Activated CD4-positive, alpha-beta T cell treated with anti-CD3 and anti-CD28 coated beads, Interleukin-2, Interleukin-6, amounts not matched to agents 100 ng/mL and 50 ng/mL, durations not matched to agents 16 hours and 8 hours (primary cell): ENCODE measurements at places on chromosomes 1 and 21.
A peak's percentile ranks its signal among the peaks of the same experiment; 100 is the strongest.

GRCh38 chr1:73205294-73205973 lies 923.1 kb upstream of the NEGR1 start:
- no peak for DNase-seq

GRCh38 chr1:175287849-175288248 lies 95.3 kb upstream of the KIAA0040 start:
- DNase-seq = no peak

DNA sequence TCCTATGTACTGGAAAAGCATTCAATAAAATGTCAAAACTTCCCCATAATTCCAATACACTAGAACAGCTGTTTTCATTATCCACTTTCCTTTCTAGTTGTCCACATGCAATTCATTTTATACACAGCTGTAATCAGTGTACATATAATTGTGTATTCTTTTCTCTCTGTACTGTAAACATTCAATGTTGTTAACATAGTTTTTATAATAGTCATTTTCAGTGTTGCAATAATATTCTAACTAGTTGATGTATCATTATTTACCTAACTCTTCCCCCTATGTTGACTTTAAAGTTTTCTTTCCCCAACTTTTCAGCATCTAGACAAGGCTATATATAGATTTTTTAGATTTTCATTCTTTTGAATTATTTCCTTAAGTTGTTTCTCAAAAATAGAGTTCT lies 44.4 kb downstream of the DIPK1A start:
- DNase-seq = no peak

DNA sequence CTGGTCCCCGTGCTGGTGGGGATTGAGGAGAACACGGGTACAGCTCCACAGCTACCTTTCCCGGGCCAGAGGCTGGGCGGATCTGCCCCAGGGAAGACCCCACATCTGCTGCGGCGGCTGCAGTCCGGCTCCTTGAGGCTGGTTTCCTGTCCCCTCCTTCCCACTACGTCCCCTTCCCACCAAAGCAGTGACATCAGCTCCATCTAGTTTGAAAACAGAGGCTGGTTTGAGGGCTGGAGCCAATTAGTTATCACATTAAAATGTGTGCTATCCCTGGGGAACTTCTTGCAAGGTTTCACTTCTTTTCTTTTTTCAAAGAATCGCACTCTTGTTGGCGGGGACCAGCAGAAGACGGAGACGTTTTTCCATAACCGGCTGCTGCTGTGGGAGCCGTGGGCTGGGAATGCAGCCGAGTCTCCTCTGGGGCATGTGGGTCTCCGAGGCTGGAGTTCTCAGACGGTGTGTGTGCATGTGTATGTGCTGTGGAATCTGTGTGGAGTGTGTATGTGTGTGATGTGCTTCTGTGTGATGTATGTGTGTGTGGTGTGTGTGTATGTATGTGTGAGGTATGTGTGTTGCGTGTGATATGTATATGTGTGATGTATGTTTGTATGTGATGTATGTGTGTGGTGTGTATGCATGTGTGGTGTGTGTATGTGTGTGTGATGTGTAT lies 8.9 kb upstream of the PCBP3 start:
- no peak for DNase-seq

GRCh38 chr21:42189431-42189830 lies 29.5 kb upstream of the ABCG1 start:
- no peak for DNase-seq

DNA sequence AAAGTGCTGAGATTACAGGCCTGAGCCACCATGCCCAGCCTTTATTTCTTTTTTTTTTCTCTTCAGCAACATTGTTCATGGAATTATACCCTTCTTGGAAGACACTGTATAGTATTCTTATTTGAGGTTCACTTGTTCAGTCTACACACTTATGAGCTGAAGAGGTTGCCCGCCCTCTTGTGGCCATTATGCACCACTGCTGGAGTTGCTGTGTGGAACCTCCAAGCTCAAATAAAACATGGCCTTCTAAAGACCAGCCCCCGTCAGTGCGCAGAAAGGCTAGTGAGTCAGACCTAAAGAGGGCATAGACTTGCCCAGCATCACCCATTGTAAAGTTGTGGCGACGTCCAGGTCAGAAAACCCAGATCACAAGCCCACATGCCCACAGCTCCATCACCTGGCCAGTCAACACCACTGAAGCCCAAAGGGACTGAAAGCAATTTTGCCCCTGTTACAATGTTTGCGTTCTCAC lies 20.4 kb downstream of the LURAP1 start:
- DNase-seq = peak; percentile 76

- DNase-seq = no peak
Observed at GRCh38 chr1:219438386-219438785, 174.5 kb downstream of the ZC3H11B start.

GRCh38 chr1:107450899-107451664 lies 310.2 kb downstream of the NTNG1 start:
- DNase-seq = no peak

DNA sequence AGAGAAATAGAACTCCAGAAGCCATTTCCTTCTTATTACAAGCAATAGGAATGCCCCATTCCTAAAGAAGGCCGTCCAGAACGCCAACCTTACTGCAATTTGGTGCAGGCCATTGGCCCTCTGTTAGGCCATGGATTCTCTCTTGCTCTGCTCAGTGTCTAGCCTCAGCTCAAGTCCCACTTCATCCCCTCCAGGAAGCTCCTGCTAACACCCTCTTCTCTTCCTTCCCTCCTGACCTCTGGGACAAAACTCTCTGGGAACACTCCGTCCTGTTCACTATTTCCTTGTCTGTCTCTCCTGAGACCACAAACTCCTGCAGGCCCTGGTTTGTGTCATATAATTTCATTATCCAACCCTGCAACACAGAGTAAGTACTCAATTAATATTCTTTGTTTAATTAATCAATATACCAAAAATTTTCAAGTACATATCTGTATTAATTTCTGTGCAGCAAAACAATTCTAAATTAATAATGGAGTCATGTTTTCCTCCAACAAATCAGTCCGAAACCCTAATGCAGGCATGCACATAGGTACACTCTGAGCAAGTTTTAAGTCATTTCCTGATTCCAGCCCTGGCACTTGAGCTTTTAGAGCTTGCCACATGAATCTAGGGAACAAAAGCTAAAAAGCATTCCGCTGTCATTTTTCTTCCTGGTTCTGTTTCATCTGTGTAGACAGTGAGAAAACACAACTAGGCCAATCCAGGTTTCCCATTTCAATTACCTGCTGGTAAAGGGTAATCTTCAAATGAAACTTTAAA lies 245.3 kb downstream of the SETD4 start:
- no peak for DNase-seq

DNA sequence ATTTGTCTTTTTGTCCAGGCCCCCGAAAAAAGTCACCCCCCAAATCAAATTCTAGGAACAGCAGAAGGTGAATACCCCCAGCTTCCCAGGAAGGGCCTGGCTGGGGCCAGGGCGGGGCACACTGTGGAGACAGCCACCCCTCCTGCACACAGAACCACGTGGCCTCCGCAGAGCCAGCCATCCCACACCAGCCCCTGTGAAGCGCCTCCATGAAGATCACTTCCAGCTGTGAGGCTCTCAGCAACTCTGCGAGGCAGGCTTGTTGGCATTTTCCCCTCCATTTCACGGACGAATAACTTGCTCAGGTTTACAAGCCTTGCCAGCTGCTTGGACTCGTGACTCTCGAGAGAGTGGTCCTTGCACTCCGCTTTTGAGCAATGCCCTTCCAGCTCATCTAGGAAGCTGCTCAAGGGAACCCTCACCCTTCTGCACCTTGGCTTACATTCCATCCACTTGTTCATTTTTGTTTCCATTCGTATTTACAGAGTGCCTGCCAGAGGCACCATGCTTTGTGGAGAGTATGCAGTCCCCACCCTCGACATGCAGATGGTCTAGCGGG lies 48.2 kb downstream of the SYT6 start:
- DNase-seq = no peak

- DNase-seq = no peak
Observed at GRCh38 chr1:66576645-66577044, 42.7 kb downstream of the SGIP1 start.

GRCh38 chr1:173367136-173367535 lies 110.0 kb upstream of the PRDX6 start:
- no peak for DNase-seq

DNA sequence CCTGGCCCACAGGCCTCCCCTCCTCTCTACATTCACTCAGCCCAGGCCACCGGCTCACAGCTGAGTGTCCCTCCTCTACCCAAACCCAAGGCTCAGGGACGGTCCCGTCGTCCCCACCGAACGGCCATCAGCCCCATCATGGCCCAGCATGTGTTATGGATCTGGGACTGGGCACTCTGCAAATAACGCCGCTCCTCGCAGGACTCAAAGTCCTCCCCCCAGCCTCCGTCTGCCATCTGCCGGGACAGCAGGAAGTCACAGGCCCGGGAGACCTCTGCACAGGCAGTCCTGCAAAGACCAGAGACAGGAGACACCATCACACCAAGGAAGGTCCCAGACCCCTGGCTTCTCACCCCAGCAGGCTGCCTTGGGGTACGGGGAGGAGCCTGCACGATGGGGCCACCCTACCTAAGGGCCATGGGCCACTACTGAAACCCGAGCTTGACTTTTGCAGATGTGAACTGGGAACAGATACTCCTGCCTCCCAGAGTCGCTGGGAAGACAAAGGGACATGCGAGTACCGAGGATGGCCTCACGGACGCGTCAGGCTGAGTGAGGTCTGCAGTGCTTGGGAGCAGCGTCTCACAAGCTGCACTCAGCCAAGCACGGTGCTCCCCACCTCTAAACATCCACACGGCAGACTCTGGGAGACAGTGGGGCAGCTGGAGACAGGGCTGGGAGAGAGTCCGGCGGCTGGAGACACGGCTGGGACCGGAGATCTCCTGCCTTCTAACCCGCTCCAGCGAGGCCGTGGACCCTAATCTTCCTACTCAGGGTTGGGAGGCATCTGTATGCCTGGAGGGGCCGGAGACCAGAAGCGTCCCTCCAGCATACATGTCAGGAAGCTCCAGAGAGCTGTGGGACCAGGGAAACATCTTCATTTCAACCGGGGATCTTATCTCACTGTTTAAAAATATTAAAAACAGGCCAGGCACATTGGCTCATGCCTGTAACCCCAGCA lies 10.4 kb upstream of the SPATC1L start:
- no peak for DNase-seq

DNA sequence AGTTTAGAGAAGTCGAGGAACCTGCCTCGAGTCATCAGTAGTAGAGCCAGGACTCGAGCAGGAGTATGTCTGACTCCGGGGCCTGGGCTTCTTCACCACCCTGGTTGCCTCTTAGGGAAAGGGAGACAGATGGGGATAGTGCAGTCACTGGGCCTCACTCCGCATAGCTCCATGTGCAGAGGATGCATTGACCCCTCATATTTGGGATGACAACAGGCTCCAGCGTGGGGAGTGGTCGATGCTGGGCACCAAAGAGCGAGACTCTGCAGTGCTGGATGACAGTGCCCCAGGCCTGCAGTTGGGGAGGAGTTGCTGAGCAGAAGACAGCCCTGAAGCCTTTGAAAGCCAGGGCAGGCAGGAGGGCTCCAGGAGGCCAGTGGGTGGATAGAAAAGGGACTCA lies 20.8 kb upstream of the TENT5C start:
- no peak for DNase-seq
